ENCODE measurements at places on chromosomes 6 and 20.

GRCh38 chr6:24642061-24642460 is 3.9 kb downstream of the KIAA0319 start:
- DNase-seq: no peak

GRCh38 chr20:19027971-19028370 is 184.5 kb upstream of the SLC24A3 start:
- DNase-seq: no peak

- DNase-seq: no peak
These were observed 15.1 kb downstream of the SYNGAP1 start for GRCh38 chr6:33434961-33435360.

GRCh38 chr6:144353871-144354314 is 68.8 kb downstream of the UTRN start:
- no peak for DNase-seq

DNA sequence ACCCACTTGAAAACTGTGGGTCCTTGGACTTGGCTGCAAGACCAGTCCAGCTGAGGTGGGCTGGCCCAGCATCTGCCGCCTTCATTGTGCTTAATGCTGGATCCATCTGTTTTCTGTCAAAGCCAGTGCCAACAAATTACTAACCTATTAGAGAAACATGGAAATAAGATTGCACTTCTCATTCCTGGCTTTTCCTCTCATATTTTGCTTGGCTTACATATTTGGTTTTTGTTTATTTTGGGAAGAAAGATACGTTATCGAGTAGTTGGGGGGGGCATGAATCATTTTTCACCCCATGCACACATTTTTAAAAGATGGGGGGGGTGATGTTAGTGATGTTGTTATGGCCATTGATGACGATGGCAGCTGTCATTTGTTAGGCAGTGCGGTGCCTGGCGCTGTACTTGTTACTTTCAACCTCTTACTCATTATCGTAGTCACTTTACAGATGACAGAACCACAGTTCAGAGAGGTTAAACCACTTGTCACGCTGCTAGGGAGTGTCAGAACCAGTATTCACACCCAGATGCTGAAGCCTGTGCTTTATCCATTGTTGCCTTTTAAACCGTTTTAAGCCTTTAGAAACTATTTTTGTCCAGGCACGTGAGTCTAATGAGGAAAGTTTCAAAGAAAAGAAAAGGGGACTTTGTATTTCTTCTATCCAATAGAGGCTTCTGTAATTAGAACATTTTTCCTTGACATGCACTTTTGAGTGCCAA is 180.0 kb downstream of the TMEM242 start:
- no peak for DNase-seq

GRCh38 chr6:26097268-26097875 is 10.1 kb downstream of the HFE start:
- DNase-seq: peak; percentile 48
